ENCODE measurements at places on chromosomes 6 and 20. TPM values are rescaled to one million over a fixed set of nuclear protein-coding genes. Genes with fewer than 3 reads are reported as not detected.

TOX2 gene
- 24.3 TPM for total RNA-seq

DNA sequence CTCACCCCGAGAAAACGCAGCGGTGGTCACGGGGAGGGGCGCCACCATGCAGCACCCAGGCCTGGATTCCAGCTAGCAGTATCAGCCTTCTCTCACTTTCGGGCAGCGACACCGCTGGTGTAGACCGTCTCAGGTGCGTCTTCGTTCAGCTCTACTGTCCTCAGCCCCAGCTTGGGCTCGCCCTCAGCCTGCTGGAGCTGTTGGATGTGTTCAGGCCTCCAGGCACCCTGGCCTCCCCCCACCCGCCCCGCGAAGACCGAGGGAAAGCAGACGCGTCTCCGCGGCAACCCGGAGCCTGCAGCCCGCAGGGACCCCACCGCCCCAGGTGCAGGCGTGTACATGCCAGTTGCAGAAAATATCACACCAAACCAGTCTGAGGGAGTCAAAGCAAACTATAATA is 60.8 kb upstream of the CARMIL1 start:
- DNase-seq, result no peak
- H3K36me3 ChIP-seq, result no peaks in the 10 kb centered on the region
- no peaks in the 10 kb centered on the region for H3K27me3 ChIP-seq
- H3K4me3 ChIP-seq, result no peak overlapping the region

GRCh38 chr6:4649728-4650127 is 126.5 kb upstream of the CDYL start:
- H3K4me3 ChIP-seq, result no peak overlapping the region
- no peaks in the 10 kb centered on the region for H3K36me3 ChIP-seq
- H3K27ac ChIP-seq, result no peak overlapping the region
- no peak for DNase-seq
- H3K27me3 ChIP-seq, result no peaks in the 10 kb centered on the region

GRCh38 chr6:34457382-34457741 is 8.5 kb upstream of the PACSIN1 start:
- no peak overlapping the region for H3K4me3 ChIP-seq
- no peak overlapping the region for H3K27ac ChIP-seq
- H3K27me3 ChIP-seq, result no peaks in the 10 kb centered on the region
- no peaks in the 10 kb centered on the region for H3K36me3 ChIP-seq
- H3K4me1 ChIP-seq, result no peaks in the 10 kb centered on the region
- DNase-seq, result no peak

DNA sequence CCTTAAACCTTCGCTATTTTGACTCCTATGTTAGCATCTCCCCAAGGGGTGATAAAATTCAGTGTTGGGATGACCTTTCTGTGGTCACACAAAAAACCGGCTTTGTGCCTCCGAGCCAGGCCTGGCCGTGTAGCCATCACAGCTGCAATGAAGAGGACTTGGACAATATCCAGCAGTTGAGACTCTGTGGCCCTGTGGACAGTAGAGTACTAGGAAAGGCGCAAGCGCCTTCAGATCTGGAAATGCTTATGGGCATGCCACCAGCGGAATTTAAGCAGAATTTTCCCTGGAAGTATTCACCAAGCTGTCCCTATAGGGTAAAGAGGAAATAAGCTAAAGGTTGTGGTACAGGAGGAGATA is 63.3 kb upstream of the SLC2A12 start:
- H3K36me3 ChIP-seq, result no peaks in the 10 kb centered on the region
- no peak overlapping the region for H3K27ac ChIP-seq
- no peaks in the 10 kb centered on the region for H3K4me1 ChIP-seq
- DNase-seq, result no peak
- H3K27me3 ChIP-seq, result no peaks in the 10 kb centered on the region
